Germinal center (tissue), 1 donor: ENCODE measurements at places on chromosomes 2 and 18.

DNA sequence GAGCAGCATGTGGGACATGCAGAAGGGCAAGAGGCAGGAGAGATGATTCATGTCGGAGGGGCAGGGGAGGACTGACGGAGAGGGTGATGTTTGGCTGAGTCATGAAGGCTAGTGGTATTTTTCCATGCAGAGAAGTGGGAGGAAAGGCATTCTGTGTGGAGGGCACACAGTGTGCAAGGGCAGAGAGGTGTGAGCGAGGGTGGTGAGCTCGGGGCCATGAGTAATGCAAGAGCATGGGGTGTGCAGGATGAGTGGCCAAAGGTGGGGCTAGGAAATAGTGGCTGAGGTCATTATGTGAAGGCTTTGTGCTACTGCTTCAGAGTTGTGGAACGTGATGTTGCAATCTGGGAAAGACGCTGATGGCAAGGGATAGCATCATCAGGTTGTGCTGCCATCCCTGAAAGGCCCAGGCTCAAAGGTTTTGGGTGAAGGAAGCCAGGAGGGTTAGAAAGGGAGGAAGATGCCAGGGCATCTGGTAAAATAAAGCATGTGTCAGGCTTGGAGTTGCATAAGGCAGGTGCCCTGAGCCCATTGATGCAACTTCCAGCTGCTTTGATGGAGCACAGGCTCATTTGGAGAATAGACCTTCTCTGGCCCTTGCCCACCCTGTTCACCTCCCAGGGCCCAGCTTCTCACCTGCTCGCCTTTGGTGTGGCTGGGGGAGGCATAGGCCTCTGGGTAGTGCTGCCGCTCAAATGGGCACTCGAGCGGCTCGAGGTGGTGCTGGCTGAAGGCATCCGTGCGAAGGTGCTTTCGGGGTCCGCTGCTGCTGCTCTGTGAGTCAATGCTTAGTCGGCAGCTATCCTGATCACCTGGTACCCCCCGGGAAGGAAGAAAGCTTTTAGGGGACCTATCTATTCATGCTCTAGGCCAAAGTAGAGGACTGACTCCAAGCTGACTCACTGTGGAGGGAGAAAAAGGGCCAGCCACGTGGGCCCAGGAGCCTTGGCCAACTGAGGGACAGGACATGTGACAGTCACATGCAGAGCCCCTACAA lies 37.5 kb downstream of the PAX8 start:
- DNase-seq = no peak

GRCh38 chr2:232336241-232336736 lies 42.3 kb upstream of the ALPP start:
- DNase-seq = no peak

DNA sequence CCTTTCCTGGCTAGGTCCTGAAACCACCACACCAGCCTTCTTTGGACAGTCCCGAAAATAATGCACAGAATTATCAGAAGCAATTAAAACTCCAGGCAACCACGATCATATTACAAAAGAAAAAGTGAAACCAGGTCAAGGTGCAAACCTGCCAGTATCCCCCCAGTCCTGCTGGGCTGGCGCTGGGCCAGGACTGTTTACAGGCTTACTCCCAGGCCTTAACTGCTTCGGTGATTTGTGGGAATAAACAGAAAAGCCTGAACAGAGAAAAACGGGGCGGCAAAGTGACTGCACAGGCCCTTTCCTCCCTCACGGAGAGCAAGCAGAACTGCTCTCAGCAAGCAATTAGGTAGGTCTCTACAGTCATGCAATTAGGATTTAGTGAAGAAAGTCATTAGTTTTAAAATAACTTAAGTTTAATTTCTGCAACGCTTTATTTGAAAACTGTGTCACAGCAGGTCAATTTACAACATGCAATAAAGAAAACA lies 1.3 kb downstream of the HDAC4 start:
- DNase-seq = peak; percentile 20

GRCh38 chr2:36137612-36138011 lies 218.0 kb upstream of the CRIM1 start:
- no peak for DNase-seq

DNA sequence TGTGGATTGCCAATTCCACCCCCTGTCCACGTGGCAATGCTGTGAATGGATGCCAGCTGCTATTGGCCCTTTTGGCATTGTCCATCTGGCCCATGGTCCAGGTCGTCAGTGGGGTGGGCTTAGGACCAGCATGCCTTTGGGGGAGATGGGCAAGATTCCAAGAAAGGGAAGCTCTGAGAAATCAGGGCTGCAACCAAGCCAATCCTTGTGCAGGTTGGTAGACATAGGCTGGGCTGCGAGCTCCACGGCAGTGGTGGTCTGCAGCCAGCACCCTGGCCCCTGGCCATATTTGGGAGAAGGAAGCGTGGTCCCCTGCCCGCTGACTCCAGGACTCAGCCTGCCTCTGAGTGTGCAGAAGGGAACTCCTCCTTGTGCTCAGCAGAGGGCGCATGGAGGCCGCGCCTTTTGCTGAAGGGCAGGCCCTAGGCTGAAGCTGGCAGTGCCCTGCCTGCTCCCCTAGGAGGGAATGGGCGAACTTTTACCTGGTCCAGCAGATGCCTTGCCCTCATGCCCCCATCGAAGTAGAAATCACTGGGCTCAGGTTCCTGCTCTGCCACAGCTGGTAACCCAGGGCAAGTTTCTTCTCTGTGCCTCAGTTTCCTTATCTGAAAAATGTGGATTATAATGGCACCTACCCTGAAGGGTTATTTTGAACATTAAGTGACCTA lies 5.4 kb downstream of the SPR start:
- DNase-seq = peak; percentile 65

GRCh38 chr18:7830468-7830867 lies 263.4 kb downstream of the PTPRM start:
- DNase-seq = peak; percentile 21

- DNase-seq = no peak
Measured at GRCh38 chr2:215677481-215677880, 241.6 kb upstream of the FN1 start.

DNA sequence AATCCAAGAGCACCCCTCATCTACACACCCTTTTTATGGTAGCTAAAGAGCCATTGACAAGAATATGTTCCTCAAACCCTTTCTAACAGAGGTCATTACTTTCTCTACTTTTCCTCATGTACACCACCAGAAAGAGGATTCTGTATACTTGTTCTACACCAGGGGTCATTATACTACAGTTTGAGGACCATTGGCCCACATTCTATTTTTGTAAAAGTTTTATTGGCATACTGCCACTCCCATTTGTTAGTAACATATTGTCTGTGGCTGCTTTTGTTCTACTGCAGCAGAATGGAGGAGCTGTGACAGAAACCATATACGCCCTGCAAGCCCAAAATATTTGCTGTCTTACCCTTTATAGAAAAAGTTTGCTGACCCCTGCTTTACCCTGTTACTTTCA lies 14.3 kb downstream of the HTR2B start:
- no peak for DNase-seq

DNA sequence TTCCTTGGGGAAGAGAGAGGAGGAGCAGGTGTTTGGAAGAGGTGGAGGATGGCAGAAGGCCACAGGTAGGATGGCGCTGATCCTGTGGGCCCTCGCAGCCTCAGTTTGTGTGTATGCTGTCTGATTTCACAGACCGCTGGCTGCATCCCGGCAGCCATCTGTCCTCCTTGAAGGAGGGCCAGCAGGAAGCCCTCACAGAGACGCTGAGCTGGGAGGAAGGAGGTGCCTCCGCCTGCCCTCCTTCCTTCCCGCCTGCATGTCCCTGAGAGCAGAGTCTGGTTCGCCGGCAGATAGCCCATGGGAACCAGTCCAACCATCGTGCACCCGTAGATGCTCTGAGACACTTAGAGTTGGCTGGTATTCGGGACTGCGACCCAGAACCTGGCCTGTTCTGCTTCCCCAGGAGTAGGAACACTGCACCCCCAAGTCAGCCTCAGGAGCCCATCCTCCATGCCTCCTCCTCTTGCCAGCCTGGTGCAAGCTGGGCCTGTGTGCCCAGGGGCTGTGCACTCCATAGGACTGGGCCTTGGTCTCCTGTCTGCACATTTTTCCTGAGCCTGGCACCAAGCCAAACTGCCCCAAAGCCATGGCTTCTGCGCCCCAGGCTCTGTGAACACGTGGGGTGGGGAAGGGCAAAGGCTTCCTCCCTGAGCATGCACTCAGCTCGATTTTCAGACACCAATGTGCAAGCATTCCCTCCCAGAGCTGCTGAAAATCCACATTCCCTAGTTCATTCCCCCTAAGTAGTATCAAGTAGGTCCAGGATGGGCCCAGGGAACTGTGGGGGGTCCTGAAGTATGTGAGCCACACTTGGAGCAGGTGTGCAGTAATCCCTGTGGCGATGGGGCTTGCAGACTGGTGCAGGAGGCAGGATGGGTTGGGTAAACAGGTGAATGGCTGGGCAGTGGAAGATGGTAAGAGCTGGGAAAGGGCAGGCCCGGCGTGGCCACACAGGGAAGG lies 115.6 kb downstream of the SEPTIN10 start:
- no peak for DNase-seq

- no peak for DNase-seq
Measured at GRCh38 chr2:16315908-16316307, 349.7 kb downstream of the CYRIA start.

GRCh38 chr2:172172513-172173173 lies 69.9 kb upstream of the DLX2 start:
- DNase-seq = peak; percentile 51
